Activated CD4-positive, alpha-beta T cell treated with anti-CD3 and anti-CD28 coated beads for 36 hours (primary cell): ENCODE measurements at places on chromosomes 3 and 15.

DNA sequence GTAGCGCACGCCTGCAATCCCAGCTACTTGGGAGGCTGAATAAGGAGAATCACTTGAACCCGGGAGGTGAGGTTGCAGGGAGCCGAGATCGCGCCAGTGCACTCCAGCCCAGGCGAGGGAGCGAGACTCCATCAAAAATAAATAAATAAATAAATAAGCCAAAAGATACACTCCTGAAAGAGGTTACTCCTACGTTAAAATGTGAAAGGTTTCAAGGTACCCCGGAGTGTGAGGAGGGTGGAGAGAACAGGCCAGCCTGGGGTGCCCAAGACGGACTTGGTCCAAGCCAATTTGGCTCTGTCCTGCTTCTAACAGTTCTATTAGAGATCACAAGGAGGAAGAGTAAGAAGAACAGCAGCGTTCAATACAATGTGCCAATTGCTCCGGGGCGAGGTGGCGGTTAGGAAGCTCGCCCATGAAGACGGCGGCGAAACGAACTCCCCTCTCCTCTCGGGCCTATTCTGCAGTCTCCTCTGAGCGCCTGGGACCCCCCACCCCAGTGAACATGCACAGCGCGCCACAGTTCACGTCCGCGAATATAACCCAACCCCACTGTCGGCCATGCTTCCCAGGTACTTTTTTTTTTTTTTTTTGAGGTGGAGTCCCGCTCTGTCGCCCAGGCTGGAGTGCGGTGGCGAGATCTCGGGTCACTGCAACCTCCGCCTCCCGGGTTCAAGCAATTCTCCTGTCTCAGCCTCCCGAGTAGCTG lies 942 bp downstream of the ELP6 start:
- peak; percentile 48 for DNase-seq

DNA sequence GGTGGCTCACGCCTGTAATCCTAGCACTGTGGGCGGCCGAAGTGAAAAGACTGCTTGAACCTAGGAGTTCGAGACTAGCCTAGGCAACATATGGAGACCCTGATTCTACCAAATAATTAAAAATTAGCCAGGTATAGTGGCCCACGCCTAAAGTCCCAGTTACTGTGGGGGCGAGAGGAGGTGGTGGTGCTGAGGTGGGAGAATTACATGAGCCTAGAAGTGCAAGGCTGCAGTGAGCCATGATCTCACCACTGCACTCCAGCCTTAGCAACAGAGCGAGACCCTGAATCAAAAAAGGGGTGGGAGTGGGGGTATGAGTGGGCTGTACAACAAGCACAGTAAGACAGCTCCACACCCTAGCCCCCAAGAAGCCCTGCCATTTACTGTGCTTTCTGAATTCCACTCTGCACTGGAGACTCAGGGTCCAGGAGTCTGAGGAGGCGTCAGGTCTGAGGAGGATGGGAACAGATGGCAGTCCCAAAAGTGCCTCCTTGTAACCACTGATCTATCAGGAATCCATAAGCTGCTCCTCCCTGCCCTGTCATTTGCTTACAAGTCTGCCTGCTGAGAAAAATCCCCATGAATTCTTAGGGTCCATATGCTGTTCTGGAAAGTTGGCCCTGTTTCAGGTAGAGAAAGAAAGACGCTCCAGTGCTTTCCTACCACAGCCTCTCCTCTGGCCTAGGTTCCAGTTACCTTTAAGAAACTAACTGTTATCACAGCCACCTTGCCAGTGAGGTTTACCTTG lies 171.1 kb downstream of the MAGI1 start:
- DNase-seq = no peak

- DNase-seq = no peak
Measured at GRCh38 chr3:69052472-69052898, 352 bp upstream of the TMF1 start.

DNA sequence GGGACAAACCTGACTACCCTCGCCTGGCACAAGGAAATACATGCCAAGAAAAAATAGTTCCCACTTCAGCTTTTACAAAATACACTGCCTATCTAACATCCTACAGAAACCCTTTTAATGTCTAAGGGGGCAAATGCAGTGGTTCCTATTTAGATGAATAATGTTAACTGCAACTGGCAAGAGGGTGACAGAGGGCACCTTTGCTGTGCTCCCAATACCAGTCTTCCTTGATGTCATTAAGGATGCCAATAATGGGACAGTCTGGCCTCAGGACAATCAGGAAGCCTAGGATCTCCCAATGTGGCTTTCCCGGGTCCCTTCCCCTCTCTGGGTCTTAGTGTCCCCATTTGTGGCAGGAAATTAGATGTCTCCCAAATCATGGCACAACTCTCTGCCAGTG lies 13.9 kb downstream of the CSRNP1 start:
- DNase-seq = no peak

DNA sequence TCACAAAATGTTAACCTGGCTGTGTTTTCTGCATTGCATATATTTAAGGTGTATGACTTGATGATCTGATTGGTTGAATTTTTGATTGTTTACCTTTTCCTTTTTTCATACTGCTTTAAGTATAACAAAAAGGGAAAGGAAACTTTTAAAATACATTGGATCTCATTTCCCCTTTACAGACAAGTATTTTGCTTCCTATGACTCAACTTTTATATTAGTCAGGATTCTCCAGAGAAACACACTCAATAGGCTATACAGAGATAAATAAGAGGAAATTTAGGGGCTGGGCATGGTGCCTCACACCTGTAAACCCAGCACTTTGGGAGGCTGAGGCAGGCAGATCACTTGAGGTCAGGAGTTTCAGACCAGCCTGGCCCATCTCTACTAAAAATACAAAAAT lies 205.8 kb downstream of the TJP1 start:
- no peak for DNase-seq

- no peak for DNase-seq
Measured at GRCh38 chr3:100046986-100047385, 67.3 kb downstream of the FILIP1L start.

- no peak for DNase-seq
Measured at GRCh38 chr3:161067335-161067734, 37.8 kb downstream of the B3GALNT1 start.

DNA sequence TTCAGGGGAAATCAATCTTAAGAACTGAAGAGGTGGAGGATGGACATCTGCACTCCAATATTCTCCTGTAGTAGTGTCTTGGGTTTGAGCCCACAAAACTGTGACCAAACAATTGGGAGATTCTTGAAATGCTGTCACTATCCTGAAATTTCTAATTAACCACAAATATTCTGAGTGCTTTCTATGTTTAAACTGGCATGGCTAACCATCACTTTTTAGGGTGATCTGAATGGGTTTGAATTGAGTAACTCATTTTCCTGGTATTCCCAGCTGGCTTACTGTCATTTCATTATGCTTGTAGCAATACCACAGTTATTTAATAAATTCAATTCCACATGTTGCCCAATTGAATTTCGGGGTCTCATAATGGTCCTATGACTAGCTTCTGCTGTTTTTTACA lies 216.9 kb upstream of the DCBLD2 start:
- DNase-seq = no peak

GRCh38 chr3:121707531-121708273 lies 41.8 kb downstream of the GOLGB1 start:
- DNase-seq = no peak

DNA sequence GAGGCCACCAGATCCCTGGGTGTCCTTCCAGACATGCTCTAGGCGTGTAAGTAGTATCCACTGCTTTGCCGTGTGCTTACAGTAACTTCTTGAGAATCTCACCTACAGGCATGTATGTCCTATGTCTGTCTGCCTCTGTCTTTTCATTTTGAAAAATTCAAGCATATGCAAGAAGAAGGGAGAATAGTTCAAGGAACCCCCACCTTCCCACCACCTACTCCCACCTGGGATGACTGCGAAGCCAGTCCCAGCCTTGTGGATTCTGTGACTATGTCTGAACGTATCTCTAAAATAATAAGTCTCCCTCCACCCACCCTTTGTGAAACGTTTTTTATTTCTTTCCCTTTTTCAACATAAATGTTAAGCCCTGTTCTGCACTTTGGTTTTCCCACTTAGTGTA lies 15.0 kb downstream of the CHST13 start:
- no peak for DNase-seq

GRCh38 chr3:3307491-3307890 lies 128.0 kb upstream of the CRBN start:
- DNase-seq = no peak

GRCh38 chr3:69648126-69648525 lies 91.1 kb upstream of the MITF start:
- no peak for DNase-seq

- no peak for DNase-seq
Measured at GRCh38 chr3:71994906-71995305, 210.0 kb upstream of the PROK2 start.

DNA sequence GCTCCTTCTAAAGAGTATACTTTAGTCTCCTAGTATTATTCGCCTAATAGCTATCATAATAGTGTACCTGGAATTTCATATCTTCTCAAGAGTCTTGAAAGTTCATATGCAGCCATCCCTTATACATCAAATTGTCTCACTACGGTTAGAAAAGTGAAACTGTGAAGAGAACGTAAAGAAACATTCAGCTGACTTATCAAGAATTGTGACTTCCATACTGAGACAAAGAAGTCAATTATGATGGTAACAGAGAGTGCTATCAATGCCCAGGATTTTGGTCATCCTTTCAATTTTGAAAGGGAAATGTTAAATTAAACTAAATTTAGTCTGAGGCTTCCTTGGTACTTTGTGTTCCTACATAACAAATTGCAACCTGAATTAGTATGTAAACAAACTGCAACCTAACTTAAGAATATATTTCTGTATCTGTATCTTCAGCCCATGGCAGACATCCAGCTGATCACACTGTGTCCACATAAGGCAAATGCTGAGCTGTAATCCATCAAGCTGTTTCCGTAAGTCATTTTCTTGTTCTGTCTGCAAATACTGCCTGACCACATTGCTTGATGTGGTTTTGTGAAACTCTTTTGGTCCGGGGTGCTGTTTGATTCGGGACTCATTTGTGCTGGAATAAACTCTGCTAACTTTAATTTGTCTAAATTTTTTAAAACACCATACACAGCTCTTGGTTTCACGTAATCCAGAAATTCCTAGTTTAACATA lies 469.6 kb downstream of the SI start:
- no peak for DNase-seq
